ENCODE measurements at places on chromosomes 7 and 10. TPM values are rescaled to one million over a fixed set of nuclear protein-coding genes. Genes with fewer than 3 reads are reported as not detected.

PPP1R3C gene
- 4.4 TPM for total RNA-seq

TAS2R4 gene
- 3.6 TPM for total RNA-seq

AGK gene
- total RNA-seq = 31.0 TPM

PKD2L1 gene
- not detected for total RNA-seq

ENKUR gene
- total RNA-seq = not detected

EVX1 gene
- not detected for total RNA-seq

AGFG2 gene
- total RNA-seq = 27.1 TPM

SHH gene
- total RNA-seq = not detected

KCND2 gene
- 1.5 TPM for total RNA-seq

DNA sequence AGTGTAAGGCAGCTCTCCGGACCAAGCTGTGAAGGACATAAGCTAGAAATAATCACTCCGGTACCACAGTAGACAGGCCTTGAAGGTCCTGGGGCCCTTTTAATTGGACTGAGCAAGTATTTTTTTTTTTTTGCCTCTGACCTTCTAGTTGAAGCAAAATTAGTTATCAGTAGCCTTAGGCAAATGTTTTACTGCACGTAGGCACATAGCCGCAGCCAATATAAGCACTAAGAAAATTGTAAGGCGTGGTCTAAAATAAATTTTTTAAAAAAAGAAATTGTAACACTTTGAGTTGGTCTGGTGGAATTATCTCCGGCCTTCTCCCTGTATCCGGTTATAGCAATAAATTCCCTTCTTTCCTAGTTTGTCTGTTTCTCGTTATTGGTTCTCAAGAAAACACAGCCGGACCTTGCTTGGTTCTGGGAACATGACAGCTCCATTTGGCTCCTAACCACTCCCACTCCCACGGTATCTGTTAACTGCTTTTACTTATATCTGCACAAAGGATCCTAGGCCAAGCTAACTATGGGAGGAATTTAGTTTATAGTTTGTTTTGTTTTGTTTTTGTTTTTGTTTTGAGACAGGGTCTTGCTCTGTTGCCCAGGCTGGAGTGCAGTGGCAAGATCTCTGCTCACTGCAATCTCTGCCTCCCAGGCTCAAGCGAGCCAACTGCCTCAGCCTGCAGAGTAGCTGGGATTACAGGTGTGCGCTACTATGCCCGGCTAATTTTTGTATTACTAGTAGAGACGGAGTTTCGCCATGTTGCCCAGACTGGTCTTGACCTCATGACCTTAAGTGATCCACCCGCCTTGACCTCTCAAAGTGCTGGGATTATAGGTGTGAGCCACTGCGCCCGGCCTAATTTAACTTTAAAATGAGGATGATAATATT lies 124.4 kb upstream of the KIF5B start:
- DNase-seq = no peak

- no peak for DNase-seq
Measured at GRCh38 chr10:110546077-110546476, 21.4 kb upstream of the SMC3 start.

GRCh38 chr7:262251-262572 lies 27.8 kb upstream of the FOXL3 start:
- no peak for DNase-seq

DNA sequence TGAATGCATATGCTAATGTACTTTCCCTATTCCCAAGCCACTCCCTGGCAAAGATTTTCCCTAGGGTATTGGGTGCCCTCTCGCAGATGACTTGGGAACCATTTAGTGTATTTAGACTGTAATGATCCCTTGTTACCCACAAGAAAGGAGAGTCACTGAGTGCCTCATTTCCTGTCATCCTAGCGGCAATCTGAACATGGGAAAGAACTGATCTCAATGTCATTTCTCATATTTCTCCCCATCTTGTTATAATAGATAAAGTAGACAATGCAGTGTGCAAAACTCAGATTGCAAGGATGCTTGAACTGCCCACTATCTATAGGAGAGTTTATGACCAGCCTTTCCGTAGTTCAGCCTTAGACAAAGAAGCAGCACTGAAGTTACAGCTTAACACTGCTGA lies 123.3 kb downstream of the MICU1 start:
- no peak for DNase-seq

DNA sequence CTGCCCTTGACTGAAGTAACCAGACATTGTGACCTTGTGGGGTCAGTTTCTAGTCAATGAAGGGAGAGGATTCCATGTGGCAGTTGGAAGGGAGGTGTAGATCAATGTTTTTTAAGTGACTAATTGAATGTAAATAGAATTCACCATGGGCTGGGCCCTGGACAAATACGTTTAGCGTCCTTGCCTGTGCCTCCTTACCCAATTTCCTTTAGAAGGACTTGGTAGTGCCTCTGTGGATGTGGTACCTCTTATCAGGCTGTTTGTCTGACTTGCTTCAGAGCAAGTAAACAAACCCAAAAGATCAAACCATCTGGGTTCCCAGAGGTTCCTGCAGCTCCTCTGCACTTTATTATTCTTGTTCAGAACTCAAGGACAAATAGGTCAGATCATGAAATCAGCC lies 4.3 kb upstream of the KAT6B start:
- no peak for DNase-seq

GRCh38 chr10:66783316-66783715 lies 142.5 kb upstream of the LRRTM3 start:
- DNase-seq = no peak

- no peak for DNase-seq
Measured at GRCh38 chr10:93752761-93753160, 5.0 kb upstream of the LGI1 start.

DNA sequence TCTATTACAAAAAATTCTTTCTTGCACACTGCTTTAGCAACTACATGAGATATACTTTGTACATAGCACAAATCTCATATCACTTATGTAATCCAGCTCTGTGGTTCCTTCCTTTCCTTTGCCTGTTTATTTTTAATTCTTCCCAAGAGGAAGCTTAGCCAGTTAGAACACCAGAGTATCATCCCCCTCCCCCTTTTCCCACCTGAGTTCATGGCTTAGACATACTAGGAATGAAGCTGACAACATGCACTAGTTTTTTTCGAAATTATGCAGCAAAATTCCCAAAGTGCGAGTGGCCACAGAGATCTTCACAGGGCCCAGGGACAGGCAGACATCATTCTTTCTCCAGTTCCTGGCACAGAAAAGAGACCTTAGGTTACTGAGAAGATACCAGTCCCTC lies 17.8 kb downstream of the CAV1 start:
- DNase-seq = no peak

DNA sequence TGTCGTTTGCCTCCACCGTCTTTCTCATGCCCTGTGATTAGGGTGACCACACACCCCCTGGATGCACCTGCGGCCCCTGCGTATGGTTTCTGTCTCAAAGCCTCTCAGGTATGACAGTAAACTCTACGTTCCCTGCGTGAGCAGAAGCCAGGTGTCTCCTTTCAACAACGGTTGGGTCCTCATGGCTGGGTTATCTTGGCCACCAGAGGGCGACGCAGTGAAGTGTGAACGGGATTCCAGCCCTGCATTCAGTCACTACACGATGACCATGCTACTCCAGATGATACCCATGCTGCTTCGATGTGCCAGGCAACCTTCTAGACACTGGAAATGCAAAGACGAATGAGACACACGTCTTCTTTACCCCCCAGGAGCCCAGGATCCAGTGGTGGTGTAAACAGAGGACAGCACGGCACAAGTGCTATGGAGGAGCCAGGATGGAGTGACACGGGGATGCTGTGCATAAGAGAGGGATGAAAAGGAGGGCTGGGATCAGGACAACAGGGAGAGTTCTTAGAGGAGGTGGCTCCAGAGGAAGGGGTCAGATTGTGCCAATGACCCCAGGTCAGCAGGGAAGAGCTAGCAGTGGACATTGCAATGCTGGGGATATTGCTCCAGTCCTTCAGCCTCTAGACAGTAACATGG lies 228.1 kb upstream of the PFKP start:
- peak; percentile 72 for DNase-seq

- no peak for DNase-seq
Measured at GRCh38 chr10:106592396-106592795, 572.1 kb downstream of the SORCS1 start.

DNA sequence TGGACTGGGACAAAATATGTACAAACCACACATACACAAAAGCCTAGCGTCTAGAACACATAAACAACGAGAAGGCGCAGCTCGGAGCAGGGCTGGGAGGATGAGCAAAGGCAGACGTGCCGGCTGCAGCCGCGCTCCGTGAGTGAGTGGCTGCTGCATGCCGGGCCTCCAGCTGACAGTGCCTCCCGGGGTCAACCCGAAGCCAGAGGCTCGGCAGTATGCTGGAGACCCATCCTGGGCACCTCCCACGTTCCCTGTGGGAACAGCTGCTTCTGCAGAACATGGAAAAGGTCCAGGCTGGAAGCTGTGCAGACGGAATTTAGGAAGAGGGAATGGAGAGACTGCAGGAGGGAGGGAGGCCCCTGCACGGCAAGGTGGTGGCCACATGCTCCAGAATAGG lies 3.6 kb upstream of the GPR146 start:
- DNase-seq = no peak

DNA sequence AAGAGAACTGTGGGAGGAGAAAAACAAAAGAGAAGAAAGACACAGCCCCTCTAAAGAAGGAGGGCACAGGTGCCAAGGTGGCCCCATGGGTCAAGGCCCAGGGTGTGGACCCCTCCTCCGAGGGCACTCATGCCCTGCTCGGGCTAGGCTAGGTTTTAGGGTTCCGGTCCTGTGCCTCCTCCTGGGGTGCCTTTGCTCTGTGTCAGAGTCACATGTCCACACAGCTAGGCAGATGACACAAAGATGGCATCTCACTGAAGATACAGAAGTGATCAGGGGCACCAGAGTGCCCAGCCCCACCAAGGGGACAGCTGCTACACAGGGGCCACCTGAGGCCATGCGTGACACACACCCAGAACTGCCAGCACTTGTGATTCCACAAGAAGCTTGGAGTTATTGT lies 116.4 kb upstream of the PPIF start:
- no peak for DNase-seq

DNA sequence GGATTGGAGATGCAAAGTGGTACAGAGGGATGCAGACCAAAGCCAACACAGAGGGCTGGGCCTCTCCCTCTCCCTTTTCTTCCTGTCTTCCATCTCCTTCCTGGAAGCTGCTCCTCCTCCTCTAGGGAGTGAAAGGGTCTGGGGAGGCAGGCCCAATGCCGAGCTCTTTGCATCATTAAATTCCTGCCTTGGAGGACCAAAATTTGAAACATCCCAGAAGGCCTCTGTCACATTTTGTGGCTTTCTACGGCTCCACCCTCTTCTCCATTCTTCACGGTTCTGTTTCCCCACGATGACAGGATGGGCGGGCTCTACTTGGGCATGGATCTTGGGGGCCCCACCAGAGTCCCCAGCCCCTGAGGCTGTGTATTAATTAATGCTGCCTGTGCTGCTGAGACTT lies 76.4 kb downstream of the NEURL1 start:
- DNase-seq = no peak

DNA sequence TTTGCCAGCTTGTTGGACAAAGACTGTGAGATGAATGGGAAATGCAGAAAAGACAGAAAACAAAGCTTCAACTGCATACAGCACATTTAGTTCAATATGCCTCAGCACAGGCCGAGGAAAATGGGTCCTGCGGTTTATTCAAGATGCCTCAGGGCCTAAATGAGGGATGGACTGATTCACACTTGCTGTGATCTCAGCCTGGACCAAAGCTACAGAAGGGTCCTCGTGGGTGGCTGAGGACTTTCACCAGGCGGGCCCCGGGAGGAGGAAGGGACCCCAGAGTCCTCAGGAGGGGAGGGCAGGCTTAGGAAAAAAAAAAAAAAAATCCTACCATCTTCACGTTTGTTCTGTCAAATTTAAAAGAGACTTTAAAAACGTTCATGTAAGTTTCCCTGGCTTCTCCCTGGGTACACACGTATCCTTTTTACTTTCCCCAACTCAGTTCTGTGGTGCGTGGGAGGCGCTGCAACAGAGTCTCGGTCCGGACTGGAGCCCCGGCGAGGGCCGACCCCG lies 624 bp upstream of the ZNF783 start:
- no peak for DNase-seq

- DNase-seq = no peak
Measured at GRCh38 chr7:44727158-44727936, 21.3 kb upstream of the ZMIZ2 start.

- DNase-seq = no peak
Measured at GRCh38 chr10:116827214-116827671, 22.1 kb upstream of the ENO4 start.

DNA sequence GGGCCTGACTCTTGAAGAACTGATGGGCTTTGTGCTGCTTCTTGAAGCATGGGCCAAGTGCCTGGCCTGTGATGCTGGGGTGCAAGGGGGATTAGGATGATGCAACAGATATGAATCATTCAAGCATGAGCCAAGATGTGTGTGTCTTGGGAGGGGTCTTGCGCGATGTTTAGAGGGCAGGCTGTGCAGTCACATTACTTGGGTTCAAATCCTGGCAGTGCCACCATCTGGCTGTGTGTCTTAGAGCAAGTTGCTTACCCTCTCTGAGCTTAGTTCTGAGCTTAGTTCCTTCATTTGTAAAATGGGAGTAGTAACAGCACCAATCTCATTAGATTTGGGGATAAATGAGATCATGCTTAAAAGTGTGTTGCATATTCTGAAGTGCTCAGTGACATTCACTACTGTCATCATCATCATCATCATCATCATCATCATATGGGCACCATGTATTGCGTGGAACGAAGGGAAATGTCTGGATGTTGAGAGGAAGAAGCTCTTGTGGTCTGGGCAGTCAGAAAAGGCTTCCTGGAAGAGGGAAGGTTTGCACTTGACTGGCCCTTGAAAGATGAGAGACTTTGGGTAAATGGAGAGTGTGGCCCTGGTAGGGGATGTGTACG lies 9.3 kb downstream of the UNC5B start:
- DNase-seq = no peak

- no peak for DNase-seq
Measured at GRCh38 chr7:39588416-39588815, 22.2 kb downstream of the YAE1 start.

DNA sequence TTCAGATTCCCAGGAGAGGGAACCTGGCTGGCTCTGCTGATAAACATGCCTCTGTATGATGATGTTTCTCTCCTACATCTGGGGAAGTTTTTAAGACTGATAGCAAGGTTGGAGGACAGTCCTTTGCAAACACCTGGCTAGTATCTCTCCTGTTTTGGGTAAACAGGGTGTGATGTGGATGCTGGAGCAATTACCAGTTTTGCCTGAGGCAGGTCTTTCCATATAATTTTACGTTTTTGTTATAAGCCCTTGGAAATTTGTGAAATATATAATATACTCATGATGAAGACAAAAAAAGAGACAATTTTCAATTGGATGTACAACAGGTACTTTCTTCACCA lies 138.6 kb downstream of the ADAM22 start:
- DNase-seq = no peak

GRCh38 chr10:108051218-108051617 lies 886.7 kb upstream of the SORCS1 start:
- DNase-seq = no peak

DNA sequence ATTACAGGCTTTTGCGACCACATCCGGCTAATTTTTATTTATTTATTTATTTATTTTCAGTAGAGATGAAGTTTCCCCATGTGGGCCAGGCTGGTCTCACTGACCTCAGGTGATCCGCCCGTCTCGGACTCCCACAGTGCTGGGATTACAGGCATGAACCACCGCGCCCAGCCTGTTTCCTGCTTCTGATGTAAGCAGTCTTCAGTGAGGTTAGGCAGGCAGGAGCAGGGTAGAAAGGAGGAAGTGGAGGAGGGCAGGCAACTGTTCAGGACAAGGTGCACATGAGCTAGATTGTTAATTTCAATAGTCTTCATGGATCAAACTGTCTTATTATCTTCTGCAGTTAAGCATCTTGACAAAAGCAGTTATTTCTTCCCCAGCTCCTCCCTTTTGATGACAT lies 605.0 kb downstream of the CCSER2 start:
- DNase-seq = no peak
